ENCODE measurements at places on chromosomes 7 and 10.

DNA sequence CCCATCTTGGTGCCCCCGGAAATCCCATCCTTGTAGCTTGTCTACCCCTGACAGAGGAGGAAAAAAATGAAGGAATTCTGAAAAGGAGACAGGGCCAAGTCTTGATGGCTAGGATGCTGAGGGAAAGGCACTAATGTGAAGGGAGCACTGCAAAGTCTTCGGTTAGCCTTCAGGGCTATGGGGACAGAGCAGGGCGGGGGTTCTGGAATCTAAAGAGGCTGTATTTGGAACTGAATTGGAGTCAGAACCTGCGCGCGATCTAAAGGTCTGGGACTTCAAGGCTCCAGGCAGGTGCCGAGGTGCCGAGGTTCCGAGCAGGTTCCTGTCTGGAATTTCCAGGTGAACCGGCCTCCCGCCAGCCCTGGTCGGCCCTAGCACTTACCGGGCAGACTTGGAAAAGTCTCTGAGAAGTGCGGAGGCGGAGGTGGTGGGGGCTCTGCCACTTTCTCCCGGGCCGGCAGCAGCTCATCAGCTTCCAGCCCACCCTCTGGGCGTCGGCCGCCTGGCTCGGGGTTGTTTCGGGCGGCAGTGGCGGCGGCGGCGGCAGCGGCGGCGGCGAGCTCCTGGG, 781 bp downstream of the GBX1 start:
- DNase-seq = no peak

DNA sequence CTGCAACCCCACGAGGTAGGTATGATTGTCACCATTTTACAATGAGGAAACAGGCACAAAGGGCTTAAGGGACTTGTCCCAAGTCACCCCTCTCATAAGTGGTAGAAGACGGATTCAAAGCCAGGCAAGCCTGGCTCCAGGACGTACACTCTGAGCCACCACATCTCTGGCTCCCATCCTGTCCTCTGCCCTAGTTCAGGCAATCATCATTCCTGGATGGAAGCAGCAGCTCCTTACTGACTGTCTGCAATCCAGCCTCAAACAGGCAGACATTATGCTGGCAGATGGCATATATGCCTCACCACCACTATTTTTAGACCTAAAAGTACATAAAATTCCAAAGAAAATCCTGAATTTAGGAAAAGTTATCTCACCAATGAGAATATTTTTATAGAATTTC, 100.7 kb downstream of the USP6NL start:
- no peak for DNase-seq

DNA sequence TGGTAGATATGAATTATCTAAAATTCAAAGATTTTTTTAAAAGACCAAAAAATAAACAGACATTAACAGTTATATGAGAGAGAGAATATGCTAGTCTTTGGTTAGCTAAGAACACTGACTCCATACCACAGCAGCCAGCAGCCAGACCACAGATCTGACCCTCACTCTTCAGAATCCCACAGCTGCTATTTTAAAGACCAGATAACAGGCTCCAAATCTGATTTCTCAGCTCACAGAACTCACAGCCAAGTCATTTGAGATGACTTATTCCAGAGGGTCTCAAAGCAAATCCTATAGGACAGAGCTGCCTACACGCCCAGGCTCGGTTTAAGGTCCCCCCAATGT, 20.4 kb downstream of the NUDCD3 start:
- DNase-seq = no peak

DNA sequence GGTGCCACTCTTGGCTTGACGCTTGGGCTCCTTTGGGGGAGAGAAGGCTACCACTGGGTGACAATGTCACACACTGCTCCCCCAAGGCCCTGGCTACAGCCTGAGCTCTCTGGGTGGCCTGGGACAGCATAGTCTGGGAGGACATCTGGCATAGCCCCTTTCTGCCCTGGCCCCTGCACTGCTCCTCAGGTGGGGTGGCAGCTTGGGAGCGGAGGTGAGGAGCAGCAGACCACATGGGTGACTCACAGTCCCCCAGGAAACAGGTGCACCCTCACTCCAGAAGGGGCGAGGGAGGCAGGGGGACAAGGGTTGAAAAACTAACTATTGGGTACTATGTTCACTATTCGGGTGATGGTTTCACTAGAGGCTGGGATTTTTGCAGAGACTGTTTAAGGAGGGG, 45.2 kb downstream of the NPTX2 start:
- DNase-seq = no peak

DNA sequence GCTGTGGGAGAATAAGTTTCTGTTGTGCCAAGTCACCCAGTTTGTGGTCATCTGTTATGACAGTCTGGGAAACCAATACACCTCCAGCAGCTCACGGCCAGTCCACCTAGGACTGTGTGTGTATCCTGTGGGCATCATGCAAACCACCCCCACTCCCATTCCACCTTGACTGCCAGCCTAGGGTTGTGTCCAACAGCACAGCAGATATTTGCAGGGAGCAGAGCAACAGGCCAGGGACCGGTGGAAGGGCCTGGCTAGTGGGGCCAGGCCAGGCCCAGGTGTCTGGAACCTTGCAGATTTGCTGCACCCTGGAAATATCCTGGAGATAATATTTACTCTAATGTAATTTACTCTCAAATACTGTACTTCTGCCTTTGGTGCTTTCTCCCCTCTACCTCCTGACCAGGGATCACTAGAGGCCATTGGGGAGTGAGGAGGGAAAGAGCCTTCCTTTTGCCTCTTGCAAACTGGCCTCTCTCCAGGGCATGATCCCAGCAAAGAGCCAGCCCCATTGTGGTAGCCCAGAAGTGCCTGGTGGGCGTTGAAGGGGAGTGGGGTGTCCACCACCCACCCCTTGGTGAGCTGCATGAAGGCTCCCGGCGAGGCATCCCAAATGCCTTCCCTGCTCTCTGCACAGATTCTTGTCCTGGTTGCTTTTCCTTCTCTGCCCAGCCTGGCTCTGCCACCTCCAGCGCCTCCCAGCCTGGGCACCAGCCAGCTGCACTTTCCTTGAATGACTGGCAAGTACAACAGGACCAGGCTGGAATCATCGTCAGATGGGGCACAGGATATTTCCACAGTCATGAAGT, 15.2 kb upstream of the TPST1 start:
- no peak for DNase-seq

GRCh38 chr7:88169717-88170320, 50.0 kb downstream of the SRI start:
- DNase-seq = no peak

GRCh38 chr10:36187380-36188079, 545.4 kb upstream of the FZD8 start:
- no peak for DNase-seq

DNA sequence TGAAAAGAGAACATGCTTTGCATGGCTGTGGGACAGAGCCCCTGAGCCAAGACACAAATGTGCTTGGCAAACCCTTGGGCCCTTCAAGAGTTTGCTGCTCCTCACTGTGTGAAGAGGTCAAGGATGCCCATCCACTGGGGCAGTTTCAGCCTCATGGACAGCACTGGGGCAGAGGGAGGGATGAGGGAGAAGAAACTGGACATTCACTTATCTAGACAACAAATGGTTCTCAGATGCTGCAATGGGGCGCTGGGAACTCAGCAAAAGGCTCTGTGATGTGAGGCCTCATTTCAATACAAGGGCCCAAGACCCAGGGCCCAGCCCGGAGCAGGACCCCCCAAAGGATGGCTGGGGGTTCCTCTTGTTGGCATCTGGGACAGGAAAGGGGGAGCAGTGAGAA, 49.1 kb downstream of the EBF3 start:
- DNase-seq = no peak

- DNase-seq = no peak
These were observed 440.8 kb downstream of the HTR7 start for GRCh38 chr10:90417029-90417428.

GRCh38 chr7:148852272-148852671, 31.8 kb downstream of the EZH2 start:
- DNase-seq = no peak

DNA sequence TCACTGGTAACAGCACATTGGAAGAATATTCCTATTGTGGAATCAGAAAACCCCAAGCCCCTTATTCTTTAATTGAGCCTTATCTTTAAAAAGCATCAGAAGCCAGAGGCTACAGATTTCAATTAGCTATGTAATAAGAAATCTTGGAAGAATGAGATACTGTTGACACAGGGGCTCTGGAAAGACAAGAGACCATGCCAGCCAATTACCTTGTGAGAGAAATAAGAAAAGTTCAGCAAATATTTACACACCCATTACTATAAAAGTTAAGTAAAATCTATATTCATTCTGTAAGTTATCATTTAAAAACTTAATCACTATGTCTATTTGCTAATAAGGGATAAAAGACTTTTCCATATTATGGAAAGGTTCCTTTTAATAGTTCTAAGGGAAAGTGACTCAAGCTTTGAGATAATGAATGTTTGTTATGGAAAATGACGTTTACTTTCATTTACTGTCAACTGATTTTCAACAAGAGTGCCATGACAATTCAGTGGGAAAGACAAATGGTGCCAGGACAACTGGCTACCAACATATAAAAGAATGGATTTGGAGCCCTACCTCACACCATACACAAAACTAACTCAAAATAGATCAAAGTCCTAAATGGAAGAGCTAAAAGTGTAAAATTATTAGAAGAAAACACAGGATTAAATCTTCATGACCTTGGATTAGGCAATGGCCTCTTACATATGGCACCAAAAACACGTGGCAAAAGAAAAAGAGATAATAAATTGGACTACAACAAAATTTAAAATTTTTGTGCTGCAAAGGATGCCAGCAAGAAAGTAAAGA, 28.3 kb downstream of the ZFAND2A start:
- DNase-seq = no peak

- no peak for DNase-seq
These were observed 107.5 kb downstream of the REEP3 start for GRCh38 chr10:63628526-63629362.

- no peak for DNase-seq
These were observed 83.2 kb upstream of the PRR15 start for GRCh38 chr7:29480451-29480850.

DNA sequence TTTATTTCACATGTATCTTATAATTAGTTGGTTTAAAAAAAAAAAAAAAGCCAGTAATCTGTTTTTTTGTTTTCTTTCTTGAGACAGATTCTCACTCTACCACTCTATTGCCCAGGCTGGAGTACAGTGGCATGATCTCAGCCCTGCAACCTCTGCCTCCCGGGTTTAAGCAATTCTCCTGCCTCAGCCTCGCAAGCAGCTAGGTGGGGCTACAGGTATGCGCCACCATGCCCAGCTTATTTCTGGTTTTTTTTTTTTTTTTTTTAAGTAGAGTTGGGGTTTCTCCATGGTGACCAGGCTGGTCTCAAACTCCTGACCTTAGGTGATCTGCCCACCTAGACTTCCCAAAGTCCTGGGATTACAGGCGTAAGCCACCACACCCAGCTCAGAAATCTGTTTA, 34.1 kb upstream of the CAPZA2 start:
- no peak for DNase-seq
